Stimulated activated CD8-positive, alpha-beta memory T cell treated with anti-CD3 and anti-CD28 coated beads, Interleukin-7, amount 100 ng/mL, for 1 hour (primary cell): ENCODE measurements at places on chromosomes 7 and 10.

- DNase-seq, result no peak
These were observed at the start of gene GIGYF1 for GRCh38 chr7:100694098-100694745. TSS of gene GIGYF1 (minus strand) at chr7:100694250. CDS start at chr7:100688238, 6,012 bp downstream.

GRCh38 chr10:123458933-123459332, 207.2 kb upstream of the GPR26 start:
- no peak for DNase-seq

- no peak for DNase-seq
These were observed 115.0 kb downstream of the SND1 start for GRCh38 chr7:127766831-127767459.

- DNase-seq, result no peak
These were observed 683 bp upstream of the ENTPD7 start for GRCh38 chr10:99658622-99659030.

DNA sequence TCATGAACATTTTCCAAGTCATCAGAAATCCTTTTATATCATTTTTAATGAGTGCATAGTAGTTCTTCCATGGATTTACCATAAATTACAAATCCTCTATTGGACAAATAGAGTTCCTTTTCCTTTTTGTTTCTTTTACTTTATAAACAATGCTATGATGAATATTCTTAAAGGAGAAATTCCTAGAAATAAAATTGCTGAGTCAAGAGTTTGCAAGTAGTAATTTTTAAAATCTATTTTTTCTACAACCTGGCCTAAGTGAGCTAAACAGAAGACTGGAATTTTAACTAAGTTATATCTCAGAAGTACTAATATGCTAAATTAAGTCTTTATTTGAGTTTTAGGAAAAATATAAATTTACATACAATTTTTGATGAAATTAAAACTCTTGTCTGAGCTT, 38.8 kb downstream of the PLEKHA1 start:
- no peak for DNase-seq

- no peak for DNase-seq
These were observed 9.7 kb downstream of the ABCA13 start for GRCh38 chr7:48180981-48181380.

GRCh38 chr7:29135846-29136245, 10.5 kb downstream of the CPVL start:
- no peak for DNase-seq

DNA sequence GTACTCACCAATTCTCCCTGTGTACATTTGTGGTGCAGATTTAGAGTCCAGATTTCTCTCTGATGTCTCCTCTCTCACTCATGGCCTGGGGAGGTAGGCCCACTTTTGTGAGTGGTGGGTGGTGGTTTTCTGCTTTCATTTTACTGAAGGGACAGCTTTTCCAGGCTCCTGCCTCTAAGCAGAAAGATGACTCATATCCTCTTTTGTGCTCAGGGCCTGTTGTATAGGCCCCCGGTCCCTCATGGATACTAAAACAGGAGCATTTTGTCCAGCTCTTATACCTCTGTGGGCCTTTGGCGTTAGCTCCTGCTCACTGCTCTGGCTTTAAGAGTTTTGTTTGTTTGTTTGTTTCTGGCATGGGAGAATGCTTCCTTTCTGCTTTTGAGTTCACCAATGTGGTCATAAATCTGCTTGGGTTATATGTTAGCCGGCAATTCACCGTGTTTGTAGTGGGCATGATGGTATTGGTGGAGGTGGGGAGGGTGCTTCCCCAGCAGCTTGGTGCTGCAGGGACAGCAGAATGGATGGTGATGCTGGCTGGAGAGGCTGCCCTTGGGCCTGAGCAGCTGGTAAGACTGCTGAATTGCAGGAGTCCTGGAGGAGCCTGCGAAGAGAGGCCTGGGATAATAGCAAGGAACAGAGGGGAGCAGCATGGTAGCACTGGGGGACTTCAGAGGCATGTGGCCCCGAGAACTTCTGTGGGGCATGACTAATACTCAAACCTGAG, 468.7 kb downstream of the RPS24 start:
- no peak for DNase-seq

GRCh38 chr10:26485150-26485941, 47.2 kb downstream of the APBB1IP start:
- DNase-seq, result no peak

DNA sequence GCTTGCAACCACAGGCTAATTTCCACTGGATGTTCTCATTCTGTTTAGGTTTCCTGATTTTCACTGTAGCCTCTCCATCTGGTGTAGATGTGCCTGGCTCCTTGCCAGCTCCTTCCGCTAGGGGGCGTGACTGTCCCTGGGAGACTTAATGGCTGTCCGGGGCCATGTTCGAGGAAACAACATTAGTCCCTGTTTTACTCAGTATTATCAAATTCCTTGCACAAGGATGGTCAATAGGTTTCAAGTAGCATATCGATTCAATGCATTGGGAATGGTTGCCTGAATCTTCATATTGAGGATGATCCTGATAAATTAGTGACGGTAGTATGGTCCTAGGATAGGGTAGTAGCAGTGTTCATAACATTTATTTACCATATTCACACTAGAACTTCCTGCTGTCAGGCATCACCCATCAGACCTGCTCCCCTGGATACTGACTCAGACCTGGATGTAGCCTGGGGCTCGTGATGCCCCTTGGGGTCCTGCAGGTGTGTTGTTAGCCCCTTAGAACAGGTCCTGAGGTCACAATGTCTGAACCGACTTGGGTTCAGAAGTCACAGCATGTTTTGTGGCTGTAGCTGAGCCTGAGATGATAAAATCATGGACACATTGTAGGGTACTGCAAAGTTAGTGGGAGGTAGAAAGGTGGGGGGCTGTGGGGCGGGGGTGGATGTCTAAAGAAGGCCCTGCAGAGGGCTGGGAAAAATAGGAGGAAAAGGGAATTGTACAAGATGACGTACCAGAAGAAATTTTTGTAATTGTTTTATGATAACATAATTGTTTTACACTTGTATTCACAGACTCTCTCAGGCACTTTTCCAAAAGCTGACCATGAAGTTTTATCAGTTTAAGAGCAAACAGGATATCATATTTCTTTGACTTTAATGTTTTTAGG, 8.9 kb upstream of the EXOC6 start:
- DNase-seq, result no peak

DNA sequence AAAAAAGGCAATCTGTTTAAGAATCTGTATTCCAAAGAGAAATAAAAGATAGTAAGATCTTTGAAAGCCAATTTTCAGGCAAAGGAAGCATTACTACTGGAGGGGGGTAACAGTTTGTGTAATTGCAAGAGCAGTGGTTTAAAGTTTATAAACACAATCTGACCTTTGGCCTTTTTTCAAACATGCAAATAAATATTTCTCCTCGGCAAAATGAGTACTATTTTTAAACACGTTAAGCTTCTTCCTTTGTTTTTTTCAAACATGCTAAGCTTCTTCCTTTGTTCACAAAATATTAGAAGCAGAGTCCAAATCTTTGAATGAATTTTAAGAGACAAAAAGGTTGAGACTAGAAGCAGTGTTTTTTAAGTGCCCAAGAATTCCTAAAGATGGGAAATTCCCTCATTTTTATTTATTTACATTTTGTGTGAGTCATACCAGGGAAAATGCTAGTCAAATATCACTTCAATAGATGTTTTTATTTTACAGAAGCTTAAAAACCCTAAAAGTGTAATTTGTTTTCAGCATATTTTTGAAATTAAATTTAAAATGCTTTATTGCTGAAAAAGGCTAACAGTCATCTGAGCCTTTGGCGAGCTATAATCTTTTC, 229.3 kb downstream of the GPR37 start:
- no peak for DNase-seq

DNA sequence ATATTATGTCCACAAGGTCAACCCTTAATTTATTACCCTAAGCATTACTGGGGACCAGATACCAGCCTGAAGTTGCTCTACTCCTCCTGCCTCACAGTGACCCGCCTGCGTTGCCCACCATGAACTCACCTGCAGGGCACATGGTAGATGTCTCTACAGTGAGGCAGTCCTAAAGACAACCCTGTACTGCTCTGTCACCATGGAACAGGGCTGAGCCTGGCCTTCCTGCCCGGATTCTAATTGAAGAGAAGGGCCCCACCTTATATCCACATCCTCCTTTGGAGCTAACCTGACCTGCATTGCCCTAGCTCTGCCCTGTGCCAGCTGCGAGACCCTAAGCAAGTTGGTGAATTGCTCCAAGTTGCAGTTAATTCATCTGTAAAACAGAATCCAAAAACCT, 4.1 kb downstream of the SH3PXD2A start:
- DNase-seq, result no peak

DNA sequence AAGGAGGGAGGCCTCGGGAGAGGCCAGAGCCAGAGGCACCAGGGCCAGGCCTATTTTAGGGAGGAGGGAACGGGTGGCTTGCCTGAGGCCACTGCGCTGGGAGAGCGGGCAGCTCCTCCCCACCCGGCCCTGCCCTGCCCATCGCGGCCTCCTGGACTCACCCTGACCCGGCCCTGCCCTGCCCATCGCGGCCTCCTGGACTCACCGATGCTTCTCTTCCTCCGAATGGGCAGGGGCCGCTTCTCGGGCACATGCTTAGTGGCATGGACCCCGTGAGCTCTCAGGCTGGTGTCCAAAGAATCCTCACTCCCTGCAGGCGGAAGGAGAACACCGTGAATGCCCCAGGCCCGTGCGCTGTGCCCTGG, 7.5 kb downstream of the PDGFA start:
- no peak for DNase-seq

DNA sequence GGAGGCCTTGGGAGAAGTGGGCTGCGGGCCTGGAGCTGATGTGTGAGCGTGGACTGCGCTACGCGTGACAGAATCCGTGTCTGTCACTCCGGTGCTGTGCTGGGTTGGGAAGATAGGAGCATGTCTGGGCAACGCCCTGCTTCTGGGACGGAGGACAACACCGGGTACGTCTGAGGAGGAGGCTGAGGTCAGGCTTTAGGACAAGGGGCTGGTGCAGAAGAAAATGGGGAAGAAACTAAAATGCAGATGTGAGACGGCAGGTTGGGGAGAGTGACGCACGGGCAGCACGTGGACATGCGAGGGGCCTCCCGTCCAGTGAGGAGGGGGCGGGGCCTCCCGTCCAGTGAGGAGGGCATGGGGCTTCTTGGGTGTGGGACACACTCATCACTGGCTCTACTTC, 207.4 kb downstream of the DNAJB6 start:
- DNase-seq, result no peak

DNA sequence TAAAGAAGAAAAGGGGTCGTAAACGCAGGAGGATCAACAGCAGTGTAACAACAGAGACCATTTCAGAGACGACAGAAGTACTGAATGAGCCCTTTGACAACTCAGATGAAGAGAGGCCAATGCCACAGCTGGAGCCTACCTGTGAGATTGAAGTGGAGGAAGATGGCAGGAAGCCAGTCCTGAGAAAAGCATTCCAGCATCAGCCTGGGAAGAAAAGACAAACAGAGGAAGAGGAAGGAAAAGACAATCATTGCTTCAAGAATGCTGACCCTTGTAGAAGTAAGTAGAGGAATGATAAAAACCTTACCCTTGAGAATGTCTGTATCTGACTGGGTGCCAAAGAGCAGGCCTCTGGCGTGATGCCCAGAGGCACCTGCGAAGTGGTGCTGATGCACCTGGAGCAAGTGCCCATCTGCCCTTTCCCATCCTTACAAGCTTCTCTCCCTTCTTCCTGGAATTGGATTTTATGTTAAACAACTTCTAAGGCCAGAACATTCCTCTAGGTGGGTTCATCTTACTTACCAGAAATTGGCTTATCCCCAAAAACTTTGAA, 86.4 kb upstream of the SAMD8 start:
- DNase-seq, result no peak

- no peak for DNase-seq
These were observed 196.2 kb downstream of the PTN start for GRCh38 chr7:137147338-137147720.

GRCh38 chr10:72132854-72133253, 44.5 kb upstream of the SPOCK2 start:
- DNase-seq, result no peak

DNA sequence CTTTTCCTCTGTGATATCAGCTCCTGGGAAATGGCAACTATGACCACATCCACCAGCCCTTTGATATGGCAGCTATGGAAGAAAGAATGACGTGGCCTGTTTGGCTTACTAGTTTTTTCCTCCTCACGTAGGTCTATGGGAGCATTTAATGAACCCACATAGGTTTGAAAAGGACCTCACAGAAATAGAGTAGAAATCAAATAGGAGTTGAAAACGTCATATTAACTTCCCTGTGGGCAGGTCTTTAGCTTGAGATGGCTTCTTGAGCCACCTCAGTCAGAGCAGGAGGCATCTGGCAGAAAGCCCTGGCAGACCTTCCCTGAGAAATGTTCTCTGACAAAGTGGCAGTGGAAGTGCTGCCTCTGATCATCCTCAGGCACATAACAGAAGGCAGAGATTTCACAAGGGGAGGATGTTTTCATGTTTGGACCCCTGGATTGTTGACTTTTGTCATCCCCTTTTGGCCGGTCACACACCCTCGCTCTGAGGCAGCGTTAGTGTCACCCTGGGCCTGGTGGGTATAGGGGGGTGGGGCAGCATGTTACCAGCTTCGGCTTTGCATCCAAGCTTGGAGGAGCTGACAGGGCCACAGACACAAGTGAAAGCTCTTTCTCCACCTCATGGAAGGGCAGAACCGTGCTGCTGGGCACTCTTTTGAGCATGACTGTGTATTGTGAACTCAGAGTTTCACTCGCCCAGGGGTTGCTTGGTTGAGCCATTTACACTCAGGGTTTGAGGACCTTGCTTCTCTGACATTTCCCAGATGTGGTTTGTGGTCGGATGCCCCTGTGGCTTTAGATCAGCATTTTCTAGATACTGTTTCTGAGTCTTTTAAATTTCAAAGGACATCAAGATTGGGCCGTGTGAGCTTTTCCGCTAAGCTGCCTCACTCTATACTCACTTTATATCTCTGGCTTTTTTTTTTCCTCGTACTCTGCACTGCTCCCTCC, 184.2 kb downstream of the STK31 start:
- no peak for DNase-seq

DNA sequence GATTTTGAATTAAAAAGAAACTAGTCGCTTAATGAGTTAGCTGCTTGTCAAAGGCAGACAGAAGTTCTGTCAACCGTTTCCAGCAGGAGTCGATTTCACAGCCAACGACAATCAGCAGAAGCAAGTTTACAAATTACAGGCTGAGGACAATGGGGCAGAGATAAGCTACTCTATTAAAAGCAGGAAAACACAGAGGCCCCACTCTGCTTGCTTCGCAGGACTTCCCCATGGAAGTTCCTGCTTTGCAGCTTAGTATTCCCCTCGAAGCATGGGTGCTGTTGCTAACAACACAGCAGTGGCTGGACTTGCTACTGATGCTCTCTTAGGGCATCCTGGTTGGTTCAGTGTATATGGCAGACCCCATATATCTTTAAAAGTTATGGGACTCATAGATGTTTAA, 50.8 kb upstream of the KLF6 start:
- no peak for DNase-seq
